ENCODE measurements at places on chromosomes 1 and 21.

GRCh38 chr1:67372136-67372535 lies 58.1 kb downstream of the SERBP1 start:
- no peak for DNase-seq

DNA sequence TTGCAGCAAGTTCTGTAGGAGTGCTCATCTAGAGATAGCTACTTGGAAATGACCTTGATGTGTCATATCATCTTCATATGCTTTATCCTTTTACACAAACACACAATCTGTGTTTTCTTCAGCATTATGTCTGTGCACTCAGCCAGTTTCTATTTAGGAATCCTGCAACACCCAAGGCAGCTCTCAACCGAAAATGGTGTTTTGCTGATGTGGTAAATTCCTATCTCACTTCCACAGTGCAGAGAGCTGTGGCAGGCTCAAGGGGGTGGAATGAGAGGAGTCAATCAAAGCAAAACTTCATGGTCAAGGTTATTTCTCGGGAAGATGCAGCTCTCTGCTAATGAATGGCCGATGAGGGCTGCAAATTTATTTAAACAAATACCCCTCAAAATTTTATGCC lies 59.3 kb downstream of the IGSF5 start:
- DNase-seq: no peak

DNA sequence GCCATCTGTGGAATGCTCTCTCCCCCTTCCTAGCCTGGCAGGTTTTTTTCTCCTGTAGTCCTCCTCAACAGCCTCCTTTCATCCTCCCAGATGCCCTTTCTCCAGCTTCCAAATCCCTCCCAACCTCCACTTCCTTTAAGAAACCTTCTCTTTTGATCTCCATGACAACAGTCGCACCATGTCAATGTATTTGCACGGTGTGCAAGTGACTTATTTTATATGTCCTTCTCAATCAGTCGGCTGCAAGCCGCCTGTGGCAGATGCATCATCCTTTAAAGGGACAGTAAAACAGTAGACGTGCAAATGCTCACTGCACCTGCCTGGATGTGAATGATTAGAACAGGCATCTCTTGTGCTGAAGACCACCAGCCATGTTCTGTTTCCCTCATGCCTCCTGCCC lies 285.2 kb downstream of the PCP4 start:
- no peak for DNase-seq

DNA sequence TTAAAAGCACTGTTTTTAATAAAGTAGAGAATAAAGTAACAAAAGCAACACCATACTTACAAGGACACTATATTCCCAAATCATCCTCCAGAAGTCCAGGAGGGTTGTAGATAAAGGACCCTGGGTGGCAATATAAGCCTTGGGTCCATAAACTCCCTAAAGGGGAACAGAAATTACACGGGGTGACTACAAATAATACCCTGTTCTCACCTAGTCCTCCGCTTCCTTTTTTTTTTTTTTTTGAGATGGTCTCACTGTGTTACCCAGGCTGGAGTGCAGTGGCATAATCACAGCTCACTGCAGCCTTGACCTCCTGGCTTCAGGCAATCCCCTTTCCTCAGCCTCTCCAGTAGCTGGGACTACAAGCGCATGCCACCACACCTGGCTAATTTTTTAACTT lies 13.1 kb downstream of the PTPN22 start:
- no peak for DNase-seq

- no peak for DNase-seq
Observed at GRCh38 chr21:45989355-45990048, 7.9 kb downstream of the COL6A1 start.

- peak; percentile 32 for DNase-seq
Observed at GRCh38 chr1:34825455-34826091, 32.8 kb downstream of the GJA4 start.

GRCh38 chr1:201422436-201423030 lies 1.0 kb upstream of the TNNI1 start:
- no peak for DNase-seq

GRCh38 chr1:94773931-94774422 lies 46.2 kb upstream of the SLC44A3 start:
- no peak for DNase-seq

DNA sequence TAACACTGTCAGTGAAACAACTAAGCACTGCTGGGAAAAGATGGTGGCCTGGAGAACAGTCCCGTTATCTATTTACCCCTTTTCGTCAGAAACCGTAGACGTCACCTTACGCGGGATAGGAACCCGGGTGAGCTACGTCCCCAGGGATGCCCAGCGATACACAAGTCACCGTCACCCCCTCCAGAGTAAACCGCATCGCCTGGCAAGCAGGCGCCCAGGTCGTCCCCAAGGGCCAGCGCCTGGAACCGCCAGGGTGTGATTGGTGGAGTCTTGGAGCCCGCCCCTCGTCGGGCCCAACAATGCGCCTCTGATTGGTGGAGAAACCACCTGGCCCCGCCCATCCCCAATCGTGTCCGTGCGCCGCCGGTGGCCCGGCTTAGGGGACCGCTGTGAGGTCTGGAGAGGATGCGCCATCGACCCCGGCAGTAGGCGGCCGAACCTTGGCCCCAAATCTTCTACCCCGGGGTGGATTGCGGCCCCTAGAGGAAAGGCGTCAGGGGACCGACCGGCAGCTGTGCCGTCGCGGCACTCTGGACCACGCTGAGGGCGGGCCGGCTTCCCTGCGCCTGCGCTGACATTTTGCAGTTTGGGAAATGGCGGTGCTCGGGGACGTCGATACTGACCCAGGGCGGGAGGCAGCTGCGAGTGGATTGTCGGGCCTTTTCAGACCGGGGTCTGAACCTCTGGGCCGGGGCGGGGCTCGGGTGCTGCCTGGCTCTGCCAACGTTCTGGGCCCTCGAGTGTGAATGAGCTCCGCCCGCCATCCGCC lies 34.4 kb downstream of the SLC2A1 start:
- DNase-seq: peak; percentile 97

- DNase-seq: no peak
Observed at GRCh38 chr1:78437396-78437795, 53.4 kb upstream of the PTGFR start.

GRCh38 chr1:7868070-7868780 lies 15.4 kb upstream of the UTS2 start:
- no peak for DNase-seq

DNA sequence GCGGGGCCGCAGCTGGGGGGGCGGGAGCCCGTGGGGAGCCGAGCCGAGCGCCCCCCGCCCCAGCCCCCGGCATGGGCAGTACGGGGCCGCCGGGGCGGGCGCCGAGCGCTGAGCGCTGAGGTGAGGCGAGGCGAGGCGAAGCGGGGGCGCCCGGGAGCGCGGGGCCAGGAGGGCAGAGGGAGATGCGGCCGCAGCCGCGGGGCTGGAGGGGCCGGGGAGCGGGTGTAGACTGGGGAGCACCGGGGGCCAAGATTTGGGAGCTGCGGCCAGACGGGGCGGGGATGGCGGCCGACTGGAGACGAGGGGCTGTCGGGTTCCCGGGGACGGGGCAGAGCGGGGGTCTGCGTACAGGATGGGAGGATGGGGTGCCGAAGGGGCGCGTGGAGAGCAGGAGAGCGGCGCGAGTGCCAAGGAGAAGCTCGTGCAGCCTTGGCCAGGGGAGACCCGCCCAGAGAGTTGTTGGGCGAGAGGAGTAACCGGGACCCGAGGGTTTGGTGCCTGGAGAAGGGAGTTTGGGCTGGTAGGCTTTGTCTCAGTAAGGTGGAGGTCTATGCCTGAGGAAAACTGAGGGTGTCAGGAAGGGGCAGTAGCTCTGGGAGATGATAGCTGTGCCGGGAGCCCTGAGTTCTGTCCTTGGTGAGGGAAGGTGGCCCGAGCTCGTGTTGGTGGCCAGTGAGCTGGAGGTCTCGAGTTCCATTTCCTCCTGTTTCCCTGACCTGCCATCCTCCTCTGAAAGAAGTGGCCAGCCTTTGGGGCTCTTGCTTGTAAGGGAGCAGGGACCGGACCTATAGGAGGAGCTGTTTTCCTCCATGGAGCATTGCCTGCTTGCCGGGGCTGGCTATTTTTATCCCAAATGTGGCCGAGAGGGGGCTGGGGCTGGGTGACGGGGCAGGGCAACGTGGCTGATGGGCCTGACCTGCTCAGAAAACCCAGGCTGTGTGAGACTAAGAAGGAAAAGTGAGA lies 539 bp downstream of the ATP8B2 start:
- no peak for DNase-seq

GRCh38 chr1:50605186-50605875 lies 182.1 kb upstream of the DMRTA2 start:
- DNase-seq: no peak

- no peak for DNase-seq
Observed at GRCh38 chr1:150365941-150366340, 2.0 kb downstream of the RPRD2 start.

GRCh38 chr21:33317145-33317544 lies 7.6 kb upstream of the IFNAR1 start:
- DNase-seq: no peak

DNA sequence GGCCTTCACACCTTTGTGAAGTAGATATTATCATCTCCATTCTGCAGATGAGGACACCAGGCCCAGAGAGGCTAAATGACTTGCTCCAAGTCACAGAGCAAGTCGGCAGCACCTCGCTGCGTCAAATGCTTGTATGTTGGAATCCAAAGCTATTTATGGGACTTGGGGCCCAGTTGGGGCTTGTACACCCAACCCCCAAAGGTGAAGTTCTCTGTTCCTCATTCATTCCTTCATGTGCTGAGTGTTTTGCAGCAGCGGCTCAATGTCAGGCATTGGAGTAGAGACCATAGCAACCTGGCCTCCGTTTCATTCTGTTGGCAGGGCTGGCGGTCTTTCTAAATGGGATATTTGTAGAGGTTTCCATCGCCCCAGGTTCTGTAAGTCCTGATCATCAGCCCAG lies 113.4 kb upstream of the SLC25A33 start:
- DNase-seq: no peak
